NCI-H1436 treated with DMSO at 0.1 percent for 48 hours (cell line): ENCODE measurements at places on chromosomes 12 and 14.

DNA sequence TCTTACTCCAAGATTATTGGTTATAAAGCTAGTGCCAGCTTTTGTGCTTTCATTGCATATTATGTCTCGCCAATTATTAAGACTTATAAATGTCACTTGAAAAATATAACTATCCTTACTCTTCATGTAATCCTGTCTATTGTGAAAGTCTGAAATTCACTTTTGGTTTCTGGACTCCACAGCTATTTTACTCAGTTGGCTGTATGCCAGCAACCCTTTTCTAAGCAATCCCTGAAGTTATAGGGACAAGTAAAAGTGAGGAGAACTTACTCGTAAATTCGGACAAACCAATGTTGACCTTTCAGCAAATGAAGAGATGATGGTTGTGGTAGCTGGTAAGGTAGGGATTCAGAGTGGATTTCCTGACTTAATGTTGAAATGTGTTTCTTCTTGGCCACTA is 196.3 kb downstream of the NPAS3 start:
- no peak for DNase-seq

GRCh38 chr12:19886065-19886464 is 446.8 kb downstream of the AEBP2 start:
- no peak for DNase-seq

- DNase-seq: no peak
Observed at GRCh38 chr14:69468949-69469348, 15.6 kb upstream of the PLEKHD1 start.

DNA sequence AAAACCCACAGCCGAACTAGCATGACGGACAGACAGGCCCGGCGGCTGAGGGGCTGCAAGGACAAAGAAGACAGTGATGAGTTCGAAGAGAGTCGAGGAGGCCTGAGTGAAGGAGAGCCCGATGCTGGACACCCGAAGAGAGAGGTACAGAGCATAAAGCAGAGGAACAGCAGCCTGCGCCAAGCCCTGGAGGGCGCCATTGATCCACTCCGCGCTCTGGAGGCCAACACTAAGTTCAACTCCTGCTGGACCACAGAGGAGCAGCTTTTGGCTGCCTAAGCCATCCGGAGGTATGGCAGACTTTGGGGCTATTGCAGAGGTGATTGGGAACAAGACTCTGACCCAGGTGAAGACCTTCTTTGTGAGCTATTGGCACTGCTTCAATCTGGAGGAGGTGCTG is 7.8 kb upstream of the PLXNC1 start:
- no peak for DNase-seq

DNA sequence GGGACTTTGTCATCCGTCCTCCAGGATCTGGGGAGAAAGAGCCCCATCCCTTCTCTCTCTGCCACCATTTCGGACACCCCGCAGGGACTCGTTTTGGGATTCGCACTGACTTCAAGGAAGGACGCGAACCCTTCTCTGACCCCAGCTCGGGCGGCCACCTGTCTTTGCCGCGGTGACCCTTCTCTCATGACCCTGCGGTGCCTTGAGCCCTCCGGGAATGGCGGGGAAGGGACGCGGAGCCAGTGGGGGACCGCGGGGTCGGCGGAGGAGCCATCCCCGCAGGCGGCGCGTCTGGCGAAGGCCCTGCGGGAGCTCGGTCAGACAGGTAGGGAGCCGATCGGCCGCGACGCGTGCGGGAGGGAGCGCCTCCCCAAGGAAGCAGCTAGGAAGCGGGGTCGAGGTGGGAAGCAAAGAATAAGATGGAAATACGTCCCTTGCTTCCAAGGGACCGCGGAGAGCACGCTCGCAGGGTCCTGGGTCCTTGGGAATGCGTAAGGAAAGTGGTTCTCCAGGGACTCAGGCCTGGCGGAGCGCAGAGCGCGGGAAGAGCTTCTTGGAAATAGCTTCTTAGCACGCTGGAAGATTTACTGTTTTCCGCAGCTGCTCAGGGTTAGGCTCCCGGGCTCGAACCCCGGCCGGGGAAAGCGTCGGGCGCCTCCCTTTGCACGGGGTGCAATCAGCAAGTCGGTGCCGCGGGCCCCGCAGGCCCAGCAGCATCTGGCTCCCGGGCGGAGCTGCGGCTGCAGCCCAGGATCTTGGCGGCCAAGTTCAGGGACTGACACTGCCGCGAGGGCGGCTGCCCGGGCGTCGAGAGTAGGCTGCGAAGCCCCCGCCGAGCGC is 457 bp downstream of the SOCS2 start:
- DNase-seq: no peak

DNA sequence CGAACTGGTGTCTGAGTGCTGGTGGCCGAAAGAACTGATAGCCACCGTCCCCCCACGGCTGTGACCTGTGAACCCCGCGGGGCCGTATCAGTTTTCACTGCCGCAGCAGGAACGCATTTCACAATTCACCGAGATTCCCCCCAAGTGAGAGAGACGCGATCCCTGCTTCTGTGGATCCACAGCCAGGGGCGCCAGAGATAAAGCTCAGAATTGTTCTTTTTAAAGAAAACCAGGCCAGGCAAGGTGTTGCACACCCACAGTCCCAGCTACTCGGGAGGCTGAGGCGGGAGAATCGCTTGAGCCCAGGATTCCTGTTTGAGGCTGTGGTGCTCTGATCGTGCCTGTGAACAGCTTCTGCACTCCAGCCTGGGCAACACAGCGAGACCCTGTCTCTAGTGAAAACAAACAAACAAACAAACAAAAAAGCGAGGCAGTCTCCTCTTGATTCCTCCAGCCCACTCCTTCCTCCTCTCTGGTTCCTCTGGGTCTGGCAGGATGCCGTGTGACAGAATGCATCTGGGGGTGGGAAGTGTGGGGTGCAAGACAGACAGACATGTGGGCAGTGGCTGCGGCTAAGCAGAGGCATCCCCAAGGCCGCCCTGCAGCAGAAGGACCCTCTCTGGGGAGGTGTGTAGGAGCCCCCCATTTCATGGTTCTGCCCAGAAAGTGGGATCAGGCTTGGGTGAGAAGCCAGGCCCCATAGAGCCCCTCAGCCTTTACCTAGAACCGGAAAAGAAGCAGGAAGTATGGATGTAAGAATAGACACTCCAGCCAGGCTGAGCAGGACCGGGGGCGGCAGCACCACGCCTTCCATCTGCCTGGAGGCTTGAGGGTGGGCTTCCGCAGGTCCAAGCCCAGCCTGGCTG is 39.2 kb upstream of the PPP1R13B start:
- DNase-seq: no peak

DNA sequence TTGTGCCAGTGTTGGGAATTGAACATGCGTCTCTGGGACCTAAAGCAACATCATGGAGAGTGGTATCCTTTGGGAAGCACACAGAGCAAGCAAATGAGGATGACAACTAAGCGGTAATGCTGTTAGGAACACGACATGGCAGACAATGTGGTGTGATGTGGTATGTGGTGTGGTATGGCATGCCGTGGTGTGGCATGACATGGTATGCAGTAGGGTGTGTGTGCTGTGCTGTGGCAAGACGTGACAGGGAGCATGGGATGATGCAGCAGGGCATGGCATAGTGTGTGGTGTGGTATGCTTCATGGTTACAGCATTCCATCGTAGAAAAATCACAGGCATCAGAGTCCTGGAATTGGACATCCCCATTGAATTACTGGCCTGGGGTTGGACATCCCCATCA is 108.7 kb downstream of the RTN1 start:
- DNase-seq: no peak

- no peak for DNase-seq
Observed at GRCh38 chr12:32423559-32423958, 24.2 kb downstream of the FGD4 start.

DNA sequence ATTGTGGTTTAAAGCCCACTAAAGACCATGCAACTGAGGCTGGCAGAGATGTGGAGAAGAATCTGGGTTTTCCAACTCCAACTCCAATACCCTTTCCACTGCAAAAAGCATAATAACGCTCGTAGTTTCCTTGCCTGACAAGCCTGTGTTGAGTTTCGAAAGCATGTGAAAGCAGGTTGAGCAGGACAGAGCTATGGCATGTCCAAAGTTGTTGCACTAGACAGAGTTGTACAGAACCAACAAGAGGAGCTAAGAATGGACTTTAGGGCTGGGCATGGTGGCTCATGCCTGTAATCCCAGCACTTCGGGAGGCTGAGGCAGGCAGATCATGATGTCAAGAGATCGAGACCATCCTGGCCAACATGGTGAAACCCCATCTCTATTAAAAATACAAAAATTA is 572.0 kb upstream of the TBX3 start:
- DNase-seq: no peak

- no peak for DNase-seq
Observed at GRCh38 chr12:53618275-53618674, 7.9 kb downstream of the ATF7 start.

DNA sequence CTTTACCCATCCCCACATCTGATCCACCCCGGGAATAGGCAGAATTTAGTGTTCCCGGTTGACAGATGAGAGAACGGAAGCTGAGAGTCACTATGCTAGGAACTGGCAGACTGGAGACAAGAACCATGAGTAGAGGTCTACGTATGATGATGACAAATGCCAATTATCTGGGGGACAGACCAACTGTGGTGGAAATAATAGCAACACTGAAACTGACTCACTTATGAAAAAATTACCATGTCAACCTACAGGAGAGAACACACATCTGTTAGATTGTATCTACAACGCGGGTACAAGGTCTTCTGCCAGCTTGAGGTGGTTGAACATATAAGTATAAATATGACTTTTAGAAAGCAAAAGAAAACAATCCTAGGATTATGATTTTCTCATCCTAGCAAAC is 15.4 kb upstream of the SELPLG start:
- no peak for DNase-seq

- no peak for DNase-seq
Observed at GRCh38 chr14:67478800-67479084, 9.8 kb downstream of the TMEM229B start.

DNA sequence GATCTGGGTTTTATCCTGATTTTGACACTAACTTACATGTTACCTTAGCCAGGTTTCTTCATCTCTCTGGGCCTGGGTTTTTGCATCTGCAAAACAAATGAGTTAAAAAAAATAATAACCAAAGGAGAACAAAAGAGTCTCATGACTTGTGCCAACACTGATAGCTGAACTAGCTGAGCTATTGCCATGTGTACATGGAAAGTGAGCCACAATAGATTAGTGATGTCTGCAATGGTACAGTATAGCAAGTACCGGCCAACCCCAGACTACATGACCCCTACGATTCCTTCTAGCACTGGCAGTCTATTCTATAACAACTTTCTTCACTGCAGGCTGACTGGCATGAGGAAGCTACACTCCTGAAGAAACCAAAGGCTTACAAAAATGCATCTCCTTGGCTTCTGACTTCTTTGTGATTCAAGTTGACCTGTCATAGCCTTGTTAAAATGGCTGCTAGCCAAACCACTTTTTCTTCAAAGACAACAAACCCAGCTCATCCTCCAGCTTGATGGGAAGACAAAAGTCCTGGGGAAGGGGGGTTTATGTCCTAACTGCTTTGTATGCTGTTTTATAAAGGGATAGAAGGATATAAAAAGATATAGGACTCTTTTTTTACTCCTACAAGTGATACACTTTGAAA is 123.7 kb downstream of the DAD1 start:
- DNase-seq: no peak
